ENCODE measurements at places on chromosomes 3 and 15. TPM values are rescaled to one million over a fixed set of nuclear protein-coding genes. Genes with fewer than 3 reads are reported as not detected.

SLC22A13 gene
- 0.24 TPM for polyA plus RNA-seq

DNA sequence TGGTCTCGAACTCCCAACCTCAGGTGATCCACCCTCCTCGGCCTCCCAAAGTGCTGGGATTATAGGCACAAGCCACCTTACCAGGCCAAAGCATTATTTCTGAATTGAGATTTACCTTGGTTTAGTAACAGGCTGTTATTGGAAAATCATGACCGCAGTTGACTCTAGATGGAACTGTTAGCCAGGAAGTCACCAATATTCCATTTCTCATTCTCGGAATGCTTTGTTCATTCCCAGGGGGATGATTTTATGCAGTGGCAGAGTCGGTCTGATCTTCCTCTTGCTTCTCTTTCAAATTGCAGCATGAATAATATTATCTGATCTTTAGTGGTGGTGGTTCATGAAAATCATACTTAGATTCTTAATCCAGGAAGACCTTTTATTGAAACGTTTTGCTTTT is 195.5 kb upstream of the MBNL1 start:
- no peak for DNase-seq

- DNase-seq: no peak
Observed at GRCh38 chr15:47384341-47384740, 333.0 kb upstream of the SEMA6D start.

DNA sequence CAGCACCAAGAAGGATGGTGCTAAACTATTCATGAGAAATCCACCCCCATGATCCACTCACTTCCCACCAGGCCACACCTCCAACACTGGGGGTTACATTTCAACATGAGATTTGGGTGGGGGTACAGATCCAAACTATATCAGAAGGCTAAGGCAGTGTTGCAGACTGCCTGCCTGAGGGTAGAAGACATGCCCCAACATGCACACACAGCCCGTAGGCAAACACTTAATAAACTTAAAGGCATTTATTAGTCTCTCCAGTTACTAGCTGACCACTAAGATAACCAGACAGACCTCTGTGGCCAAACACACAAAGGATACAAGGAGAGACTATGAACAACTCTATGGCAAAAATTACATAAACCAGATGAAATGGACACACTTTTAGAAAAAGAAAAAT is 10.2 kb downstream of the FAM162A start:
- no peak for DNase-seq

DNA sequence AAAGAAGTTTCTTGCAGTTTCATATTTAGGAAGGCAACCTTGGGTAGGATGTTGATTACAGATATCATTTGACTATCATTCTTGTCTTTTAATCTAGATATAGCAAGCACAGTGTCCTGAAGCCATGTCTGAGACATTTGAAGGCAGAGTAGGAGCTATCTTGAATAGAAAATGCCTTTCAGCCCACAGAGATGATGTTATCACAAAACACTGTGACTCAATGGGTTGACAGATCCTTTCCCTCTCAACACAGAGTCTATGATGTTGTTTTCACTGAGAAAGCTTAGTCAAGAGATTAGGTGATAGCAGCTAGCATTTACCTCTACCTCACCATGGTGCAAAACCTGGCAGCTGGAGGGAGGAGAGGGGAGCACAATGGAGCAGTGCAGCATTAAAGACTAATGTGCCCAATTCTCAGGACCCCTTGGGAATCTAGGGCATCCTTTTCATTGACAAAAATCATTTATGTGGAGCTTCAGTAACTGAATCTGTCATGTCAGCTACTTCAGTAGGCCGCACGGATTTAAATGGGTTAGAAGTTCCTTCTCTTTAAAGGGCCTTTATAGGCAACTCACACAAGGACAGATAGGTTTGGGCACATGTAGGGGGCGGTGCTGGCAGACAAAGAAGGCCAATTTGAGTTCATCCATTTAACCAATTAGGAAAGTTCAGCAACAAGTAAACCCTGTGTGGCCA is 121.8 kb downstream of the AGBL1 start:
- no peak for DNase-seq

Data from forelimb muscle (tissue), 1 donor.